ENCODE measurements at places on chromosomes 16 and 17. TPM values are rescaled to one million over a fixed set of nuclear protein-coding genes. Genes with fewer than 3 reads are reported as not detected.

The CTRB1 gene
- not detected for total RNA-seq

The MRPL58 gene
- total RNA-seq: 66.5 TPM

- DNase-seq: no peak
- peaks cover 5% of the 10 kb centered on the region for H3K27me3 ChIP-seq
- no peaks in the 10 kb centered on the region for H3K4me1 ChIP-seq
- no peak overlapping the region for H3K27ac ChIP-seq
- no peaks in the 10 kb centered on the region for H3K36me3 ChIP-seq
- no peak overlapping the region for H3K4me3 ChIP-seq
Measured at GRCh38 chr16:86381491-86381890, 128.8 kb upstream of the FOXF1 start.

DNA sequence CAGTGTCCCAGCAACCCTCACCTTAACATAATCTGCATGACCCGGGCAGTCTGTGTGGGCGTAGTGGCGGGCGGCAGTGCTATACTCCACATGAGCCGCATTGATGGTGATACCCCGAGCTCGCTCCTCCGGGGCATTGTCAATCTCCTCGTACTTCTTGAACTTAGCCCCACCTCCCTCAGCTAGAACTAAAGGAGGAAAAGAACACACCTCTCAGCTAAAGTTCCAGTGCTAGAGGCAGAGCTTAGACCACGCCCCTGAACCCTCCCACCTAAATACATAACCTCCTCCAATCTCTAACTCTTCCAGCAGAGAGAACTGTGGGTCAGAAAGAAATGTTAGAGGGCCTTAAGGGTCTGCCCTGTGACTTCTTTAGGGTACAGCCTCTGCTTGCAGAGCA is 855 bp downstream of the TUFM start:
- H3K36me3 ChIP-seq: peaks cover 43% of the 10 kb centered on the region
- H3K27me3 ChIP-seq: no peaks in the 10 kb centered on the region
- H3K27ac ChIP-seq: peak overlapping the region; percentile 97
- H3K4me3 ChIP-seq: peak overlapping the region; percentile 97
- peaks cover 23% of the 10 kb centered on the region for H3K4me1 ChIP-seq
- peak; percentile 65 for DNase-seq

DNA sequence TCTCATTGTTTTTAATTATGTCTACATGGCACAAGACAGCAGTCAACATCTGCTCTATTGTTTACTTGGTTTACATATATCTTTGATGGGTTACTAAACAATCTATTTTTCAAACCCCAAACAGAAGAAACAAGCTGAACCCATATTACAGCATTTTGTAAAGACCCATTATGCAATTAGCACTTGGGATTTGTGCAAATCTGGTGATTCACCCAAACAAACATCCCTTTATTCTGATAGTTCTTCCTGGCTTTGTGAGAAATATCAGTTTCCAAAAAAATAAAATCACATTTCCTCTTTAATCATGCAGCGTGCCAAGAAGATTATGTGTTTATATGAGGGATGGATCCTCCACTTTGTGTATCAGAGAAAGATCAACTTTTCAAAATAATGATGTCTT is 16.8 kb upstream of the RBFOX1 start:
- peaks cover 4% of the 10 kb centered on the region for H3K27me3 ChIP-seq
- H3K4me3 ChIP-seq: no peak overlapping the region
- no peak overlapping the region for H3K27ac ChIP-seq
- DNase-seq: no peak
- H3K4me1 ChIP-seq: no peaks in the 10 kb centered on the region
- H3K36me3 ChIP-seq: no peaks in the 10 kb centered on the region
